ENCODE measurements at places on chromosomes 5 and 9.

DNA sequence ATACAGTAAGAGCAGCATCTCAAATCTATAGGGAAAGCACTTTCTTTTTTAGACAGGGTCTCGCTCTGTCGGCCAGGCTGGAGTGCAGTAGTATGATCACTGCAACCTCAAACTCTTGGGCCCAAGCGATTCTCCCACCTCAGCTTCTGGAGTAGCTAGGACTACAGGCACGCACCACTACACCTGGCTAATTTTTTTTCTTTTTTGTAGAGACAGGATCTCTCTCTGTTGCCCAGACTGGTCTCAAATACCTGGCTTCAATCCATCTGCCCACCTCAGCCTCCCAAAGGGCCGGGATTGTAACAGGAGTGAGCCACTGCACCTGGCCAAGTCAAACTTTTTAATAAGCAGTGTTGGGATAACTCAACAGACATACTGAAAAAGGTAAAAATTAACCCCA is 107.6 kb downstream of the SIL1 start:
- no peak for DNase-seq

DNA sequence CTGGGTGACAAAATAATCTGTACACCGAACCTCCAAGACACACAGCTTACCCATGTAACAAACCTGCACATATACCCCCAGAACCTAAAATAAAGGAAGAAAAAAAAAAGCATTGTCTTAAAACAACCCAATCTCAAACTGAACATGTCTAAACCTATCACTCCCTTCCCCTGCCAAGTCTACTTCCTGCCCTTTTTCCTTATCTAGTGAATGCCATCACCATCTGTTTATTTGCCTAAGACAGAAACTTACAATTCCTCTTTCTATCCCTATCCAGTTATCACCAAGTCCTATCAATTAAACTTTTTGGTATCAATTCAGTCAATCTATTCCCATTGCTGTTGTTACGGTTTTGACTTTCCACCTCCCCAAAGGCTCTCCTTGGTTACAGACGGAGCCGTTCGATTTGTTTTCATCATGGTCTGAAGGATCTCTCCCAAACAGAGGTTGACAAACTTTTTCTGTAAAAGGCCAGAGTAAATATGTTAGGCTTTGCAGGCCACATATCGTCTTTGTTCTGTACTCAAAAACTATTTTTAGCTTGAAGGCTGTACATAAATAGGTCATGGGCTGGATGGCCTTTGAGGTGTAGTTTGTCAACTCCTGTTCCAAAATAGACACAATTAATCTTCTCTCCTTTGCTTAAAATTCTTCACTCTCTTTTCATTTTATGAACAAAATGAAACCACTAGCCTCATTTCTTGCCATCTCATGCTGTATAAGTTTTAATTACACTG is 12.1 kb downstream of the NOL8 start:
- no peak for DNase-seq

DNA sequence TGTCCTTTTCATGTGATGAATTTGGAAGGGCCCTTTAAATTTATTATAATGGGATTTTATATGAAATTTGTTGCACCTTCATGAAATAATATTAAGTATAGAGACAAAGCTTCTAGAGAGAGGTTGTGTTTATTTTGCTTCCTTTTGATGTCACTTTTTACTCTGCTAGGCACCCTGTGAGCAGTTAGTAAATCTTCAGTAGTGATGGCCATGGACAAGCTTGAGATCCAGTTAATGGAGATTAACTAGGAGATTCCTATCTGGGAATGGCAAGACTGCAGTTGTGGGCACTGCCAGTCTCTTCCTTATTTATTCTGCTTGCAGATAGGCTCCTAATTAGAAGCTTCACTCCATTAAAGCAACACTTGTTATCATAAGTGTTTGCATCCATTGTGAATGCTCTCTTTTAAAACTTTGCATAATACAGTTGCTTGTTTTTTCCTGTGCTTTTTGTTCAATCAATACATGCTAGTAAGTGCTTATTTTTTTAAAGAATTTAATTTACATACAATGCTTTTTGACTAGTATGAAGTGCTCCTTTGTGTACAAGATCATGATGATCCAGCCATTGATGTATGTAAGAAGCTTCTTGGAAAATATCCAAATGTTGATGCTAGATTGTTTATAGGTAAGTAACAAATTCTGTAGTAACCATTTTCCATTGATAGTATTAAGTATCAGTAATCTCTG is 25.9 kb downstream of the UGCG start:
- no peak for DNase-seq

DNA sequence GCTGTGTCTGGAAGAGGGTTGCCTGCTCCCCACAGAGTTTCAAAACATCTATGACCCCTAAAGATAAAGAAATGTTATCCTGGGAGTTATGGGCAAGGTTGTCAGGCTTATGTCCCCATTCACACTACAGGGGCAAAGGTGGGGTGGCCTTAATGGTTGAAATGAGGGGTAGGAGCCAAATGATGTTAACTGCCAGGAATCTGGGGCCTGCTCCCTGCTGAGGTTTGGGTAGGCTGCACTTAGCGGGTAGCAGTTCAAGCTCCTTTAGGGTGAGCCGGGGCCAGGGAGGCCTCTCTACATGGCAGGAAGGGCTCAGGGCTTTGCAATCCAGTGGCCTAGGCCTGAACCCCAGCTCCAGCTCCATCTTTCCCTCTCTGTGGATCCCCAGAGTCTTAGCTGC is 3.0 kb downstream of the FGF18 start:
- no peak for DNase-seq

GRCh38 chr5:143471041-143471509 is 67.6 kb upstream of the NR3C1 start:
- DNase-seq = no peak

- no peak for DNase-seq
Observed at GRCh38 chr9:123654994-123655637, 274.8 kb downstream of the DENND1A start.

GRCh38 chr5:26009742-26010141 is 1028.6 kb downstream of the CDH9 start:
- no peak for DNase-seq

- DNase-seq = no peak
Observed at GRCh38 chr5:132865668-132866341, 464 bp downstream of the GDF9 start.

DNA sequence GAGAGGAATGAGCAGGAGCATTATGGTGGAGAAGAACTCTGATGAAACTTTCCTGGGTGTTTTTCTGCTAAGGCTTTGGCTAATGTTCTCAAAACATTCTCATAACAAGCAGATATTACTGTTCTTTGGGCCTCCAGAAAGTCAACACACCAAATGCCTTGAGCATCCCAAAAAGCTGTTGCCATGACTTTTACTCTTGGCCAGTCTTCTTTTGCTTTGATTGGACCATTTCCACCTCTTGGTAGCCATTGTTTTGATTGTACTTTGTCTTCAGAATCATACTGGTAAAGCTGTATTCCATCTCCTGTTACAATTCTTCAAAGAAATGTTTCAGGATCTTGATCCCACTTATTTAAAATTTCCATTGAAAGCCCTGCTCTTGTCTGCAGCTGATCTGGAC is 139.6 kb downstream of the MAN2A1 start:
- DNase-seq = no peak

- no peak for DNase-seq
Observed at GRCh38 chr9:87793292-87793691, 67.4 kb downstream of the CTSL start.

DNA sequence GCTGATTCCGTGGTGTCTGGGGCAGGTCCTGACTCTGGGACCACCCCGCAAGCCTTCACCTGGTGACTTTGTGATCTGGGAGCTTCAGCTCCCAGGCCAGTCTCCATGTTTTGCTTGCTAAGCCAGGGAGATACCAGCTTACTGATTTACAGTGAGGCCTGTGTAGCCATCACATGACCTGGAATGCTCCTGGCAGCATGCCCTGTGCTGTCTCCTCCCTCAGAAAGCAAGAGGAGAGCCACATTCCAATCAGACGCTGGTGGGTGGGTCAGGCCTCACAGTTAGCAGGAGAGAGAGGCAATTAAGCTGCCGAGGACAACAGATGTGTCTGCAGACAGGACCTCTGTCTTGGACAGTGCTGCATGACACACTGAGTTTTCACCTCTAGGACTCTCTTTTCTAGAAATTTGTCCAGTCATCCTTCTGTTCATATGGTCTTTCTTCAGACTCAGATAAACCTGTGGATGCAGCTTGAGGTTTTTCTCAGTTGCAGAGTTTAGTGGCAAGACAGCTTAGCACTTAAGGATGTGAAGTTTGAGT is 24.4 kb upstream of the GRPEL2 start:
- no peak for DNase-seq

DNA sequence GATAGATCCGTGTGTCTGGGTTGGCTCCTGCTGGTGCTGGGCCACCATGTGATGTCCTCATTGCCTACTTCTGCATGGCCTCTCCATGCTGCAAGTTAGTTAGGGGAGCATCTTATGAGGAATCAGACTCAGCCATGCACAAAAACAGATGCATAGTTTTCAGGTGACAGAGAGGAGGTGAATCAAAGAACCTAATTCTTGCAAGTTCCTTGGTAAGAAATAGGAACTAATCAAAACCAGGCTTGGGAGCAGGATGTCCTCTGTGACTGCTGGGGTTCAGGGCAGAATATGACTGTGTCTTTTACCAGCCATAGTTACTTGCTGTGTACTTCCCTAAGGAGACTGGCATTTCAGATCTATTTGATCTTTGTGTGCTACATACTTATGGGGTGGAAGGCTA is 61.6 kb downstream of the C9orf152 start:
- DNase-seq = no peak

DNA sequence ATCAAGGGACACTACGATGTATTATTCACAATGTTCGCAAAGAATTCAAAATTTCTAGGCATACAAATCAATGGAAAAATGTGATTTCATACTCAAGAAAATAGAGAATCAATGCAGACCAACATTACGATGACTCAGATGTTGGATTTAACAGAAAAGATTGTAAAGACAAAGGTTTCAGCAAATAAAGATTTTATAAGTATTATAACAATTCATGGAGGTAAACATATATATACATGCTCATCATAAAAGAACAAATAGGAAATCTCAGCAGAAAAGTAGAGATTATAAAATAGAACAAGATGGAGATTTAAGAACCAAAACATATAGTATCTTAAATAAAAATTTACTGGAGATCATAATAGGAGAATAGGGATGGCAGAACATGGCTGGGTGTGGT is 93.4 kb upstream of the JAK2 start:
- DNase-seq = no peak

DNA sequence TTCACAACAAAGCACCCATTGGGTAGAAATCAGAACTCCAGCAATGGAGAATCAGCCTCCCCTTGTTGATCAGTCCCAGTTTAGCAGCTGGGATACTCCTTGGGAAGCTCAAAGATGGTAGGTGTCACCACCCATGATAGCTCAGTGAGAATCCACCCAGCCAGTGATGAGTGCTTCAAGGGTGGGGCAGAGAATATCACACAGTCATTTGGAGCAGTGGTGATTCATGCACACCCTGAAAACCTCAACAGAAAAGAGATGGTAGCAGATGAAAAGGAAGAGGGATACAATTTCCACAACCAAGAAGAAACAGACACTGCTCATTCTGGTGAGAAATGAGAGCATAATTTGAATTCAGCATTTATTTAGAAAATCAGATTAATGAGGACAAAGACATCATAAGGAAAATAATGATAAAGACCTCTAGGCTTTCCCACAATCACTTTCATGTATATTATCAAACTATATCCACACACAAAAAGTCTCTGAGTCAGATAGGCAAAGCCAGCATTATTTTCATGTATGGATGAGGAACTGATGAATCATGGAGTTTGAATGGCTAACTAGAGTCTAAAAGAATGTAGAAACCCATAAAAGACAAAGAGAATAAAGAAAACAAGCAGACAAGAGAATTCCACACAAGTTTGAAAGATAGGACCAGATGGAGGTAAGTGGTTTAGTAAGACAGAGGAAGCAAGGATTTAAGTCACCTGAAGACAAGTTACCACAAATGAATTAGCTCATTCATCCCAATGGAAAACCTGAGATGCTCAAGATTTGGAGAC is 82.9 kb downstream of the FEM1C start:
- DNase-seq = no peak

DNA sequence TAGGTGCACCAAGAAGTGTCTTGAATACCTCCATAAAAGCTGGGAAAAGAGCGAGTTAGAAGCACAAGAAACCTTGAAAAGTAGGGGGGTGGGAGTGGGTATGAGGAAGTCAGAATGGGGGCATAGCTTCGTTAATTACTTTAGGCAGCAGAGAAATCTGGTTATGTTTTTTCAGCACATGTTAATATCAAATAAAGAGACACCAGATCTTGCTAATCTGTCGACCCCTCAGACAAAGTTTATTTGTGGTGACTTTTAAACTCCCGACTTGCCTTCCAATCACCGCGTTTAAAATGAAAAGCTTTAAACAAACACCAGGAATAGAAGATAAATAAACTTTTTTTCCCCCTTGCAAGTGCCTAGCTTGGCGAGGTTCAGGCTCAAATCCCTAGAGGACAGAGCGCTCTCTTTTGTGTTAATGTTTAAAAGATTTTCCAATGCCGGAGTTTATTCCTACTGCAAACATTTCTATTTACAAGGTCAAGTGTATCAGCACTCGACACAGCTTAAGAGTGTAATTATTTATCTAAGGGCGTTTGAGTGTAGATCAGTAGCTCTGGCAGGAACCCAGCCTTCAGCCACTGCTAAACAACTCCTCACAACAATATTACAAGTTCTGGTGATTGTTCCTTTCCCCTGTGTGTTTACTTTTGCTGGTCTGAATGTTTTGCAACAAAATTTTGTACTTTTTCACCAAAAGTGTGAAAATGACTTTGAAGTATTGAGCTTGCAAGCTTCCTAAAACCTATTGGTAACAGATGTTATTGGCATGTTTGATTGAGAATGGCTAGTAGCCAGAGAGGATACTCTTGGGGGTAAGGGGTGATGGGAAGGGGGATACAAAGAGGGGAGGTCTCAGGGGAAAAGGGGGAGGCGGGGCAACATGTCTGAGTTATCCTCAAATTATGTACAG is 3.8 kb downstream of the GAS1 start:
- DNase-seq = no peak

DNA sequence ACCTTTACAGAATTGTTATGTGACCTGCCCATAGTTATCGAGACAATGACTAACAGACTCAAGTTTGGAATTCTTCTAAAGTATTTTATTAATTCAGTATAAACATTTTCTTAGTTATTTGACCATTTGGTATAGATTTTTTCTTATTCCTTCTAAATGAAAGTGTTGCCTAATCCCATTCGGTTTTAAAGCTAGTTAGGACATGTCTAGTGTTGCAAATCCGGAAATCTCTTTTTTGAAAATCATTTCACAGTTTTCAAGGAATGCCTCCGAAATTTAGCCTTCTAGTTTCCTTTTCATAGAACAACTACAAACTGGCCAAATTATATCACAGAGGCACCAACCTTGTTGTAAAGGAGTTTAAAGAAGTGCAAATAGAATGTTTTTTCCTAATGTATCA is 171.8 kb downstream of the XRCC4 start:
- no peak for DNase-seq
